ENCODE measurements at places on chromosomes 13 and 19.

DNA sequence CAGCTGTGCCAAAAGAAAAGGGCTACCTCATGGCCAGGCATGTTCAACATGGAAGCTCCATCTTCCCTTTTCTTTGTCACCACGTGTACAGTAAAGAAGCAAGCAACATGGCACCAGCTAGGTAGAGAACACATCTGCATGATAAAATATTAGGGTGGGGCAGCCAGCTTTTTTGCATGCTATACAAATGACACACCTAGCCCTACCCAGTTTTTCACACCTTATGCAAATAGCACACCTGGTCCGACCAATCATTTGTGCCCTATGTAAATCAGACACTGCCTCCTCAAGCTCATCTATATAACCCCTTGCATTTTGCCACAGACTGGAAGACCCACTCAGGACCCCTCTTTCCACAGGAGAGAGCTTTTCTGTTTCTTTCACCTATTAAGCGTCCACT, 85.5 kb downstream of the STOML3 start:
- DNase-seq: no peak

DNA sequence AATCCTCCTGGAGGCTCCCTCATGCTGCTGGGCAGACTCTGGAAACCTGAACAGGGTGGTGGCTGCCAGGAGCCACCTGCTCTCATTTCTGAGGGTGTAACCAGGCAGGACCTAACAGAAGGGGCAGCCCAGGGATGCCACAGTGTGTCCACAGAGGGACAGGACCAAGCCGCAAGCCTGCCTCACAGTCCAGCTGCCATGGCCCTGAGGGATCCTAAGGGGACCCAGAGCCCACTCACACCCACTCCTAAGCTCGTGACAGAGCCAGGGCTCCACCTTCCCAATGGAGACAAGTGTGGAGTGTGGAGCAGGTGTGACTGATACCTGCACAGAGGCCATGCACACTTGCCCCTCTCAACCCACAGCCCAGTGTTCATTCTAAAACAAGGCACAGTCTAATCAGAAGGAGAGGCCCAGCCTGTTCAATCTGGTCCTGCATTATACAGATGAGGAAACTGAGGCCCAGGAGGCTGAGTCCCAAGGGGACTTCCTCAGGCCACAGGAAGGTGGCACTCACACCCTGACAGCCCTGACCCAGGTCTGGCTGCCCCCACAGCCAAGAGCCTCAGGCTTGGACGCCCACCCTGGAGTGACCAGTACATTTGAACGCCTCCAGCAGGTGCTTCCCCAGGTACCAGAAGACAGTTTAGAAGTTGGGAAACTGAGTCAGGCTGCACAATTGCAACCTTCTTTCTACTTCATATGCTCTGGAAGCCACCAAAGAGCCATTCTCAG, 220.1 kb downstream of the TUBA3C start:
- no peak for DNase-seq

DNA sequence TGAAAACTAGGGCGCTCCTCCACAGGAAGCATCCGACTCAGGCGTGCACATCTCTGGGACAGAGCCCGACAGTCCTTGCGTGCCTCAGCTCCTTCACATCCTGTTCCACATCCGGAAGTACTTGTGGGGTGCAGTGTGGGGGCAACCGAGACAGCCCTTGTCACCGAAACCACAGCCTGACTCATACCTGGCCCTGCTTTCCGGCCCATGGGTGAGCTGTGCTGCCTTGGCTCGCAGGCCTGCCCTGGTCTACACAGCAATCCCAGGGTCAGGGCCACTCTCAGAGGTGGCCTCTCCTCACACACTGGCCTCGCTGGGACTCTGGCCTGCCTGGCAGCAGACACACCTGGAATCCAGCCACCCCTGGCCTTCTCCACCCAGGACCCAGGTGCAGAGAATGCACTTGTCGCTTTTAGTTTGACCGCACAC, 100.4 kb downstream of the STK24 start:
- DNase-seq: peak; percentile 84

GRCh38 chr19:49793561-49793840, 19.6 kb downstream of the FUZ start:
- peak; percentile 33 for DNase-seq

DNA sequence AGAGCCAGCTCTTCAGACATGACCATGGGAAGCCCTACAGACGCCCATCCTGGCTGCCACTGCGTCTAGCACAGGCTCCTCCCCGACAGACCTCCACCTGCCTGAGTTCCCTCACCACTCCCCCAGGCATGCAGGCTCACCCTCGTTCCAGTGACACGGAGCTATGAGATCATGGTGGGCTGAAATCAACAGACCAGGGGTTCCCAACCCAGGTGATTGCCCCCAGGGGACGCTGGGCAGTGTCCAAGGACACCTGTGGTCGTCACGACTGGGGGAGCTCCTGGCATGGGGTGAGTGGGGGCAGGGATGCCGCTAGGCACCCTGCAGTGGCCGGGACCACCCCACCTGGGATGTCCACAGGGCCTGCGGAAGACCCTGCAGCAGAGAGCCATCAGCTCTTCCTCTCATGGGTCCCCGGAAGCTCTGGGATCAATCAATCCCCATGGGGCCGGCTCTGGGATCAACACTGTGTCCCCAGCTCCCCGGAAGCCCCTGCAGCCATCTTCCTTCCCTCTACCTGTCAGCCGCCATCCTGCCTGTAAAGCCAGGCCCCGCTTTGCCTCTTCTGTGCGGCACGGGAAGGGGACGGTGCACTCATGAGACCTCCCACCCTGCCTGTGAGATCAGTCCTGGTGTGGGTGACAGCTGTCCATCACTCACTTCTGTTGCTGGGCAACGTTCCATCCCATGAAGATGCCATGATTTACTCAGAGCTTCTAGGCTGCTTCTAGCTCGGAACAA, 12.8 kb upstream of the MADCAM1 start:
- DNase-seq: no peak

DNA sequence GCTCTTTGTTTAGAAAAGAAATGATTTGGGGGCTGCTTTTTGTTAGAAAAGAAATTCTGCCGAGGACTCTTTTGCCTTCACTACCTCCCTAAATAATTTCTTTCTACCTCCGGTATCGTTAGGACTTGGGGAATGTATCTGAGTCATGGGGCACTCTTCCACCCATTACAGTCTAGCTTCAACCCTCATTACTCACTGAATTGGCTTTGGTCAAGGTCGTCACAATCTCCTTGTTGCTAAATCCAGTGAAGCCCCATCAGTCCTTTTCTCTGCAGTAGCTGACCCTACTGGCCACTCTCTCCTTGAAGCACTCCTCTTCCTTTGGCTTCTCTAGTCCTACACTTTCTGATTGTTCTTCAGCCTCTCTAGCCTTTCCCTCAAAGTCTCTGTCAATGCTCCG, 34.0 kb downstream of the WDR87 start:
- no peak for DNase-seq

- peak; percentile 79 for DNase-seq
These were observed at the start of gene REX1BD for GRCh38 chr19:18588611-18589379. TSS of gene REX1BD (plus strand) at chr19:18588798. CDS start at chr19:18588802, 4 bp downstream.

GRCh38 chr13:25575562-25575961, 203.8 kb downstream of the ATP8A2 start:
- no peak for DNase-seq

GRCh38 chr13:82829040-82829439, 1053.2 kb downstream of the SLITRK1 start:
- no peak for DNase-seq
